ENCODE measurements at places on chromosomes 7 and 10. TPM values are rescaled to one million over a fixed set of nuclear protein-coding genes. Genes with fewer than 3 reads are reported as not detected.

GRCh38 chr7:131111081-131111576 lies 216.5 kb upstream of the MKLN1 start:
- peak; percentile 48 for DNase-seq

GRCh38 chr7:133822001-133822641 lies 305.0 kb upstream of the LRGUK start:
- no peak for DNase-seq

DNA sequence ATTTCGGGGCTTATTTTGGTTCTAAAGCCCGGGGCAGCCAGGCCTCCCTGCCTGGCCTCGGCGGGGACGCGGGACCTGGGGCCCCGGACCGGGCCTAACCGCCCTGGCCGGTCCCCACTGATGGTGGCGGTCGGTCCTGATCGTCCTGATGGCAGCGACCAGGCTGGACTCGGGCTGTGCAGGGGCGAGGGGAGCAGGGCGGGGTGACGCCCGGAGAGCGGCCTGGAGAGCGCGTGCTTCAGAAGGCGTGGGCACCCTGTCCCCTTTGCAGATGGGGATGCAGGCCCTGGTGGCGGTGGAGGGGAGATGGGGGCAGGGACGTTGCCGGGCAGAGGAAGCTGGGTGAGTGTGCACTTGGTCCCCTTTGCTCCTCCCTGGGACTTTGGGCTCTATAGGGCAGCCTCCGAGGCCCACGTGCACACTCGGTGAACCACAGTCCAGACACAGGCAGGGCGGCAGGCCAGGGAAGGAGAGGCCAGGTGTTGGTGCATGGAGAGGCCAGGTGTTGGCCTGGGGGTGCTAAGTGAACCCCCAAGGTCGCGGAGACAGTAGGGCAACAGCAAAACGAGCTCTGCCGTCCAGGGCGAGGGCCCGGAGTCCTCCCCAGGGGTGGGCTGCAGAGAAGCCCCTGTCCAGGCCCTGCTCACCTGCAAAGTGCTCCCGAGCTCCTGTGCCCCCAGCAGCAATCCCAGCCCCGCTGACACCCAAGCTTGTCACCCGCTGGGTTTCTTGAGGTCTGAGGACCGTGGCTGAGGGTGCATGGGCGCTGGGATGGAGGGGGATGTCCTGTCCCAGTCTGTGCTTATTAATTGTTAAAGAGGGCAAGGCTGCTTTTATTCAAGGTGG lies 42.4 kb upstream of the FAM20C start:
- DNase-seq, result no peak

DNA sequence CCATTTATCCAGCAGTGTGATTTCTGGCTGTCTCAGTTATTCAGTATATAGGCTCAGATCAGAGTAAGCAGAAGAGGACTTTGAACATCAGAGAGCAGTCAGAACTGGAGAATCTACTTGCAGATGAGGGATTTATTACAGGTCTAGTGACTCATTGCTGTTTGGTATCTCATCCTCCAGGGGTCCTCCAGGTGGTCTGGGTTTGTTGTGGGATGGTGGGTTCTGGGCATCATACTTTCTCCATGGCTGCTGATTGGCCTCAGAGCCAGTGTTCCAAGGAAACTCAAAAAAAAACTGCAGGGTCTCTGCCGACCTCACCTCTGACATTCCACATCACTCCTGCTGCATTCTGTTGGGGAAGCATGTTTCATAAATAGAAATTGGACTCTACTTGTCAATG lies 214.8 kb downstream of the CNTNAP2 start:
- no peak for DNase-seq

RTKN2 gene
- total RNA-seq, result 5.4 TPM

NKX2-3 gene
- total RNA-seq, result not detected

PAPSS2 gene
- total RNA-seq, result 8.3 TPM

Data from myocyte (in vitro differentiated cells).